ENCODE measurements at places on chromosomes 4 and X.

- no peak for DNase-seq
Measured at GRCh38 chr4:13527981-13528820, 16.1 kb downstream of the NKX3-2 start.

GRCh38 chrX:52865343-52865998 is 2.4 kb downstream of the XAGE3 start:
- no peak for DNase-seq

DNA sequence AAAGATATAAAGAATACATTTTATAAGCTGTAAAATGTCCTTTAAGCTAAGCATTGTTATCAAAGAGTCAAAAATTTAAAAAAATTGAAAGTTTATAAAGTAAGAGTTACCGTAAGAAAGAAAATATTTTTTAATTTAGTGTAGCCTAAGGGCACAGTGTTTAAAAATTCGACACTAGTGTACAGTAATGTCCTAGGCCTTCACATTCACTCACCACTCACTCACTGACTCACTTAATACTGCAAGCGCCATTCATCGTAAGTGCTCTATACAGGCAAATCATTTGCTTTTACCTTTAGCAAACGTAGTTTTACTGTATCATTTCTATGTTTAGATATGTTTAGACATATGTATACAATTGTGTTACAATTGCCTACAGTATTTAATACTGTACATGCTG is 20.2 kb downstream of the GLRA3 start:
- DNase-seq: no peak

GRCh38 chr4:117941611-117942010 is 92.7 kb upstream of the NDST3 start:
- no peak for DNase-seq

- DNase-seq: no peak
Measured at GRCh38 chrX:154469880-154470279, 9.2 kb downstream of the LAGE3 start.

DNA sequence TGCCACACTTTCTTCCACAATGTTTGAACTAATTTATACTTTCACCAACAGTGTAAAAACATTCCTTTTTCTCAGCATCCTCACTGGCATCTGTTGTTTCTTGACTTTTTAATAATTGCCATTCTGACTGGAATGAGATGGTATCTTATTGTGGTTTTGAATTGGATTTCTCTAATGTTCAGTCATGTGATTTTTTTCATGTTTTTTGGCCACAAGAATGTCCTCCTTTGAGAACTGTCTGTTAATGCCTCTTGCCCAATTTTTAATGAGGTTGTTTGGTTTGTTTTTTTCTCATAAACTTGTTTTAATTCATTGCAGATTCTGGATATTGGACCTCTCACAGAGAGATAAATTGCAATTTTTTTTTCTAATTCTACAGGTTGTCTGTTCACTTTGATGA is 1195.2 kb downstream of the TECRL start:
- DNase-seq: no peak

DNA sequence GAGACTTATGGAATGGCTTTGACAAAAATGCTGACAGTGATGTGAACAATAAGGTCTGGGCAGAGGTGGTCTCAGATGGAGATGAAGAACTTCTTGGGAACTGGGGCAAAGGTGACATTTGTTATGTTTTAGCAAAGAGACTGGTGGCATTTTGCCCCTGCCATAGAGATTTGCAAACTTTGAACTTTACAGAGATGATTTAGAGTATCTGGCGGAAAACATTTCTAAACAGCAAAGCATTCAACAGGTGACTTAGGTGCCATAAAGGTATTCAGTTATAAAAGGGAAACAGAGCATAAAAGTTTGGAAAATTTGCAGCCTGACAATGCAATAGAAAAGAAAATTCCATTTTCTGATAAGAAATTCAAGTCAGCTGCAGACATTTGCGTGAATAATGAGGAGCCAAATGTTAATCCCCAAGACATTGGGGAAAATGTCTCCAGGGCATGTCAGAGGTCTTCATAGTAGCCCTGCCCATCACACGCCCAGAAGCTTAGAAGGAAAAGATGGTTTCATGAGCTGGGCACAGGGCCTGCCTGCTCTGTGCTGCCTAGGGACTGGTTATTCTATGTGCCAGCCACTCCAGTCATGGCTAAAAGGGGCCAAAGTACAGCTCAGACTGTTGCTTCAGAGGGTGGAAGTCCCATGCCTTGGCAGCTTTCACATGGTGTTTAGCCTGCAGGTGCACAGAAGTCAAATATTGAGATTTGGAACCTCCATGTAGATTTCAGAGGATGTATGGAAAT is 782.2 kb downstream of the TRAM1L1 start:
- no peak for DNase-seq

GRCh38 chr4:87370068-87370467 is 20.9 kb downstream of the HSD17B11 start:
- DNase-seq: no peak

DNA sequence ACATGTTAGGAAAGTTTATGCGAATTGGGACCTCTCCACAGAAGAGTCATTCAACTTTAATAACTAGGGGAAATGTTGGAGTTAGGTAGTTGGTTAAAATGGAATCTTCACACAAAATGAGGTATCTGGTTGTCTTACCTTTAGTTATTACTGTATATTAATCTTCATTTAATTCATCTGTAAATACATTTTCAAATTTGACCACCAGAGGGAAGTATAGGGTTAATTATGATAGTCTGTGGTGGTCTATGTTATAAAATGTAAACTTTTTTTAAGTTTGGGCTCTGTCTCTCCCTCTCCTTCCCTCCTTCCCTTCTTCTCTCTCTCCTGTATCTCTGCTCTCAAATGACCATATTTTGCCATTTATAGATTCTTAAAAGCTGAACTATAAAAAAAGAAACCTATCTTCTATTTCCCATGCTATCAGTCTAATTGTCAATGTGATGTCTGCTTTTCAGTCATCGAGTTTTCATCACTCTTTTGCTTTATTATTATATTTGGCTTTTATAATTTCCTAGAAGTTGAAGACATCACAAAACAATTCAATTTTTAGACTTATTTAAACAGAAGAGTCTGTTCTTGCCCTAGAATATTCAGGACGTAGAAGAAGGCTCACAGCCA is 49.8 kb downstream of the TMEM144 start:
- DNase-seq: peak; percentile 16
